Left lobe of liver (tissue), 2 donors: ENCODE measurements at places on chromosomes 2 and 18. TPM values are rescaled to one million over a fixed set of nuclear protein-coding genes. Genes with fewer than 3 reads are reported as not detected.

- peak; percentile 69 for DNase-seq
These were observed 33.8 kb downstream of the ACVR1 start for GRCh38 chr2:157842106-157842879.

- DNase-seq, result no peak
These were observed 149.2 kb downstream of the TANC1 start for GRCh38 chr2:159117658-159118057.

DNA sequence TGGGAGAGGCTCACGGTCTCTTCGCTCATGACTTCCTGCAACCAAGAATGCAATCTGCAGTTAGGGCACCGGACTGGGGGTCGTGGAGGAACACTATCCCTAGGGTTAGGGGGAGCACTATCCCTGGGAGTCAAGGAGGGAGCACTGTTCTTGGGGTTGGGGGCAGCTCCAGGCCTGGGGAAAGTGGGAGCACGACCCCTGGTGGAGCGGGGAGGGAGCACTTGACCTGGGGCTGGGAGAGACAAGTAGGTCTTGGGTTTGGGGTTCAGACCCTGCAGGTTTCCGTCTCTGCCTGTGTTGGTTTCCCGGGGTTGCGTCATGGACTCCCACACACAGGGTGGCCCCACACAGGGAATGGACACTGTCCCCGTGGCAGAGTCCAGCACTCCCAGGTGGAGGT lies 133.6 kb downstream of the TPO start:
- no peak for DNase-seq

Gene SKOR2
- not detected for total RNA-seq

DNA sequence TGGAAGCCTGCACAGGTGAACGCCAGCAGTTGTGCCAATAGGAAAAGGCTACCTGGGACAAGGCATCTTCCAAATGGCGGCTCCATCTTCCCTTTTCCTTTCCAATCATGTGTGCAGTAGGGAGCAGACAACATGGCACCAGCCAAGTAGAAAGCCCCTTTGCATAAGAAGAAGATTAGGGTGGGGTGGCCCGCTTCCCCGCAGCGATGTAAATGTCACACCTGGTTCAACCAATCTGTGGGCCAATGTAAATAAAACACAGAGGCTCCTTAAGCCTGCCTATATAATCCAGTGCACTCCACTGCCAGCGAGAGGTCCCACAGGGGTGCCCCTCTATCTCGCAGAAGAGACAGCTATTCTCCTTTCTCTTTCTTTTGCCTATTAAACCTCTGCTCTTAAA lies 468.4 kb upstream of the CRIM1 start:
- no peak for DNase-seq

Gene R3HDM1
- total RNA-seq, result 12.4 TPM

- no peak for DNase-seq
These were observed 90.2 kb downstream of the NCK2 start for GRCh38 chr2:105834931-105835330.

DNA sequence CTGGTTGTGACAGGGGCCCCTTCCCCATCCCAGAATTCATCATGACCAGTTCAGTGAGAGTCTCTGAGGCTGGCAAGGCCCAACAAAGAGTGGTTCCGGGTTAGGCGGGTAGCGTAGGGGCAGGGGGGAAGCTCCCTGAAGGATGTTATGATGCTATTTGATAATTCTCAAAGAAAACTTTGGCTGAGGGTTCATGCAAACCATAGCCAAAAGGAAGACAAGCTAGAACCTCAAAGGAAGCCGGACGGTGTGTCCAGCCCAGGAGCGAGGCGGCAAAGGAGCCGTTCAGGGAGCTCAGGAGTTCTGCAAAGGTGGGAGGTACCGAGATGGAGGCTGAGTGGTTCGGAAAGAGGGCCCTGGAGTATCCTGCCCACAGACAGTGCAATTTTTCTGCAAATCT lies 226.8 kb upstream of the RAB6C start:
- no peak for DNase-seq

Gene IL1RN
- total RNA-seq, result 16.0 TPM

DNA sequence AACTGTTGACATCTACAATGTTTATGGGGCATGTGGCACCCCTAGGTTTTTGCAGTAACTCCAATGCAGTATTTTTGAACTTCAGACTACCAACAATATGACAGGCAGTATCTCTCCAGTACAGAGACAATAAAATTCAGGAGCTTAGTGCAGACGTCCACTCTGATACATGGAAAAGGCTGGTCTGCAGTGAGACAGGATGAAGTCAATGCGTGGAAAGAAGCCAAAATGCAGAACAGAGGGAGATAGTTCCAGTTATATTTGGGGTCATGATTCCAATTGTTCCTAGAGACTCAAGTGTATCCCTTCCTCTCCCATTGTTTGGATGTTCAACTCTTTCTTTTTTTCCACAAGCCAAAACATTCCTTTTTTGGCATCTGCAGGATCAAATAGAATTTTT lies 18.7 kb upstream of the SMAD2 start:
- DNase-seq, result no peak

Gene LYG2
- total RNA-seq, result not detected

Gene SERPINB11
- total RNA-seq, result not detected

DNA sequence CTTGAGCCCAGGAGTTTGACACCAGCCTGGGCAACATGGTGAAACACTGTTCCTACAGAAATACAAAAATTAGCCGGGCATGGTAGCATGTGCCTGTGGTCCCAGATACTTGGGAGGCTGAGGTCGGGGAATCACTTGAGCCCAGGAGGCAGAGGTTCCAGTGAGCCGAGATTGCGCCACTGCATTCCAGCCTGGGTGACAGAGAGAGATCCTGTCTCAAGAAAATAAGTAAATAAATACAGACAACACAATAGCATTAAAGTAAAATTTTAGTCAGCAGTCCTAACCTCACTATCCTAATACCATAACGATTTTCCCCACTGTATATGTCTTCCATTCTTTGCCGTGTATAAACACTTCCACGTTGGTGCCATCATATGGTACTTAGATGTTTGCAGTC lies 83.0 kb upstream of the MBOAT2 start:
- DNase-seq, result no peak

Gene SERPINB3
- total RNA-seq, result not detected

- DNase-seq, result no peak
These were observed 1.4 kb upstream of the CAPN10 start for GRCh38 chr2:240585101-240585500.

- DNase-seq, result no peak
These were observed 315.8 kb downstream of the GULP1 start for GRCh38 chr2:188607501-188607900.

DNA sequence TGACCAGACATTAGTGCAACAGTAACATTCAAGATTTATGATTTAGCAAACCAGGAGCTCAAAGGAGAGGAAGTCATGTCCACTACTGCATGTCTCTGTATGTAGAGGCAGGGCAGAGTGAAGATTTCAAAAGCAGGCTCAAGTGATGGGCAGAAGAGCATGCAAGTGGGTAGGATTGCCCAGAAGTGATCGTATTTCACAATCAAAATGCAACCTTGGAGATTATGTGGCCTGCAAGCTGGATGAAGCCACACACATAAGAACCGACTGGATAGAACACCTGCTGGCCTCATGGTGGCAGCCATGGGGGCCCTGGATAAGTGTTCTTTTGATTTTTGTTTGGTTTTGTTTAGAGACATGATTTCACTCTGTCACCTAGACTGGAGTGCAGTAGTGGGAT lies 286.8 kb upstream of the RAB12 start:
- DNase-seq, result no peak

Gene GKN1
- not detected for total RNA-seq

DNA sequence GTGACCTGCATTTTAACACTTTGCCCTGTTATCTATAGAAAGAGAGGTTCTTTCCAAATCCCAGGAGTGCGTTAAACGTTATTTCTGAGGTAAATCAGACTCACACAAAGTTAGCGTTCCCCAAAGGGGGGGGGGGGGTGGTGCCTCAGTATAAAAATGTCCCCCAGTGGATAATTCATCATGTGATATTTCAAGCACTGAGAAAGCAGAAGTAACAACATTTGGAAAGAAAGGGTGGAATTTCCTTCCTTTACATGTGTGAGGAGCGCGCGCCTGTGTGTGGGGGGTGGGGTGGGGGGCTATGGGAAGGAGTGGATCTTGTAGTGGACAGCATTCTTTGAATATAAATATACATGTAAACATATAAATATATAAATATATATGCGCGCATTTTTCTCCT lies 630.9 kb downstream of the NYAP2 start:
- no peak for DNase-seq

GRCh38 chr2:187569042-187569441 lies 14.8 kb upstream of the TFPI start:
- no peak for DNase-seq

GRCh38 chr18:37640504-37640903 lies 74.9 kb upstream of the CELF4 start:
- DNase-seq, result no peak

DNA sequence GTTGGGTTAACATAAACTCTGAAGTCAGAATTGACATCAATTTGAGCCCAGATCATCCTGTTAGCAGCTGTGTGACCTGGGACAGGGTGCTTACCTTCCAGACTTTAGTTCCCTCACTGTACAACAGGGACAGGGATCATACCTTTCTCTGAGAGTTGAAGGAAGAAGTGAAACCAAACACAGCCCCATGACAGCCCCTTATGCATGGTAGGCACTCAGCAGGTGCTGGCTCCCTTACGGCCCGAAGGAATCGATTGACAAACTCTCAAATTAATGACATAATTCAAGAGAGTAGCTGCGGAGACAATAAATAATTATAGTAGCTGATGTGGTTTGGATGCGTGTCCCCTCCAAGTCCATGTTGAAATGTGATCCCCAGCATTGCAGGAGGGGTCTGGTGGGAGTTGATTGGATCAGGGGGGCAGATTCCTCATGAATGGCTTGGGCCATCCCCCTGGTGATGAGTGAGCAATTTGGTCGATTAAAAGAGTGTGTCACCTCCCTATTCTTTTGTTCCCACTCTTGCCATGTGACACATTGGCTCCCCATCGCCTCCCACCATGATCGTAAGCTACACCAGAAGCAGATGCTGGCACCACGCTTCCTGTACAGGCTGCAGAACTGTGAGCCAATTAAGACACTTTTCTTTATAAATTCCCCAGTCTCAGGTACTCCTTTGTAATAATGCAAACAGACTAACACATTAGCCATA lies 72.4 kb downstream of the ODC1 start:
- DNase-seq, result no peak
